H9 (cell line): ENCODE measurements at places on chromosomes 1 and 21. TPM values are rescaled to one million over a fixed set of nuclear protein-coding genes. Genes with fewer than 3 reads are reported as not detected.

Gene HUNK
- total RNA-seq = 5.7 and 5.8 TPM in 2 replicates

Gene OR2T29
- total RNA-seq = not detected in 2 replicates

Gene SLC26A9
- not detected in 2 replicates for total RNA-seq

- no peak for DNase-seq
Observed at GRCh38 chr1:44260792-44261170, 47.5 kb downstream of the DMAP1 start.

- DNase-seq = no peak
Observed at GRCh38 chr21:36211660-36212512, 55.3 kb downstream of the DOP1B start.

DNA sequence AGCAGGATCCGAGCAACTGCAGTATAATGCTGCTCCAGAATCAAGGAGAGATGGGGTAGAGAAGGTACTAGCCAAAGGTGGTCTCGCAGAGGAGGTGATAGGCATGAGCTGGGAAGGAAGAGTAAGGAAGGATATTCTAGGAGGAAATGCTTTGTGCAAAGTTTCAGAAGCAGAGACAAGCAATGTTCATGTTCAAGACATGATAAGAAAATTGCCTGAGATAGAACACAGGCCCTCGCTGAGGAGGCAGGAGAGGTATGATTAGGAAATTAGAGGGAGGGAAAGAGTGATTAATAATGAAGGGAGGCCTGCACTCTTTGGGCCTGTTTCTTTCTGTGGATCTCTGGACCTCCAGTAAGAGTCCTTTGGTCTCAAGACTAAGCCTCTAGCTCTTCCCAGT, 12.9 kb upstream of the ETV3 start:
- no peak for DNase-seq

GRCh38 chr1:94907136-94907535, 19.8 kb downstream of the CNN3 start:
- DNase-seq = no peak

GRCh38 chr1:151949371-151950193, 40.3 kb upstream of the THEM4 start:
- DNase-seq = no peak

- DNase-seq = no peak
Observed at GRCh38 chr1:170145061-170145460, 698 bp upstream of the NTMT2 start.

- DNase-seq = no peak
Observed at GRCh38 chr1:47621483-47621882, 183.6 kb downstream of the FOXD2 start.
